ENCODE measurements at places on chromosomes 3 and 15.

- DNase-seq = peak; percentile 79
Observed at GRCh38 chr3:13346481-13347389, 73.4 kb downstream of the NUP210 start.

DNA sequence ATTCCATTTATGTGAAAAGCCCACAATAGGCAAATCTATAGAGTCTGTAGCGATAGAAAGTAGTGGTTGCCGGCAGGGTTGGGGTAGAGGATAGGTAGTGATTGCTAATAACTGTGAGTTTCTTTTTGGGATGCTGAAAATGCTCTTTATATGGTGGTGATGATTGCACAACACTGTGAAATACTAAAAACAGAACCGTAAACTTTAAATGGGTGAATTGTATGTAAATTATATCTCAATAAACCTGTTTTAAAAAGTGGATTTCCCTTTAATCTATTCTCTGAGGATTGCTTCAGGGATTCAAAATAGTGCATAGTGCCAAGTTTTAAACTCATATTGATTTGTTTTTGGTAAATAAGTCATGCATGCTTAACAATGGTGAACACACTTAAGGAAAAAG is 140.2 kb downstream of the LPP start:
- DNase-seq = no peak

DNA sequence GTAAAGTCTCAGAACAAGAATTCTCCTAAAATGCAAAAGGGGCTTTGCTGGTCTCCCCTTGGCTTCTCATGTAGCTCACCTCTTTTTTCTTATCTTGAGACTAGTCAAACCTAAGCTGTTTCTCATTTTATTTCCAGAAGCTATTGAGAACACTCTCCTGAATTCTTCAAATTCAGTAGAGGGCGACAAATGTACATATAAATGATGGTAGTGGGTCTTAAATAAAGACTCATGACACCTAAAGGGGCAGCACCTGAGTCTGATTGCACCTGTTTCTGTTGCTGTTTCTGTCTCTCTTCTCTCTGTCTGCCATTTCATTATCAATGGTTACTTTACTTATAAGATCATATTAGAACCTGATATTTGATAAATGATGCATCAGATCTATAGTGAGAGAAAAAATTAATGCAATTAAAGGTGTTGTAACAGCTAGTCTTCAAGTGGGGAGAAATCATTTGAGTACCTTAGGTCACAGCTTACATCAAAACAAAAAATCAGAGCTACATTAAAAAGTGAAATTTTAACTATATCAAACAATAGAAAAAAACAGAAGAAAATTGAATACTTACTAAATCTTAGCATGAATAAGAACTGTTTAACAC is 7.0 kb downstream of the ADIPOQ start:
- DNase-seq = peak; percentile 73

DNA sequence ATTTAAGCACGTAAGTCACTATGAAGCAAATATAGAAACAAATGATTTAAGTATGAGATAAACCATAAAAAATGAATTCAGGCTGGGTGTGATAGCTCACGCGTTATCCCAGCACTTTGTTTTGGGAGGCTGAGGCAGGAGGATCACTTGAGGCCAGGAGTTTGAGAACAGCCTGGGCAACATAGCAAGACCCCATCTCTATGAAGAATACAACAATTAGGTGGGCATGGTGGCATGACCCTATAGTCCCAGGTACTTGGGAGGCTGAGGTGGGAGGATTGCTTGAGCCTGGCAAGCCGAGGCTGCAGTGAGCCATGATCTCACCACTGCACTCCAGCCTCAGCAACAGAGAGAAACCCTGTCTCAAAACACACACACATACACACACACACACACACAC is 34.2 kb downstream of the TMCC1 start:
- DNase-seq = no peak

- no peak for DNase-seq
Observed at GRCh38 chr15:65028338-65028737, 1.1 kb downstream of the MTFMT start.

- no peak for DNase-seq
Observed at GRCh38 chr3:142858043-142858442, 30.8 kb downstream of the PCOLCE2 start.

DNA sequence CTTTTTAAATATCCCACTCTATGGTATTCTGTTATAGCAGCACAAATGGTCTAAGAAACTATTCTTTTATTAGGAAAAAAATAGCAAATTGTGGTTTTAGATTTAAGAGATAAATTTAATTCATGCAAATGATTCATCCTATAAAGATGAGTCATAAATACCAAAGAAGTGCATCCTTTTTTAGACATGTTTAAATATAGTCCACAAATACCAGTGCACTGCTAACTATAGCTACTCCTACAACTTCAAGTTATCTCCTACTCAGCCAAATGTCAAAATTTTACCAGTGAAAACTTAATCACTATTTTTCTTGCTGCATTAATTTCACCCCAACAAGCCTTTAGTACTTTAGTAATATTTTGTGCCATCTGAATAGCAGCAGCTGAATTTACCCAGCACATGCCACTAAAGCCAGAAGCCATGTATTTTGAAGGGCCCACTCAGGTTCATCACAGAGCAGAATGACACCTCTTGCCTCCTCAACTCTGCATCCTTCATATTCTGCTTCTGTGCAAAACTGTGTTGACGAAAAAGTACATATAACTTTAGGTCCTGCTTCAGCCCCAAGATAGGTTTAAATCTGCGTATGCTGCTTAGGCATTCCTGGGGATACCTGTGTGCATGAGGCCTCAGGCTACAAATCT is 24.9 kb downstream of the CX3CR1 start:
- no peak for DNase-seq

GRCh38 chr15:66623801-66624453 is 58.1 kb upstream of the LCTL start:
- no peak for DNase-seq

DNA sequence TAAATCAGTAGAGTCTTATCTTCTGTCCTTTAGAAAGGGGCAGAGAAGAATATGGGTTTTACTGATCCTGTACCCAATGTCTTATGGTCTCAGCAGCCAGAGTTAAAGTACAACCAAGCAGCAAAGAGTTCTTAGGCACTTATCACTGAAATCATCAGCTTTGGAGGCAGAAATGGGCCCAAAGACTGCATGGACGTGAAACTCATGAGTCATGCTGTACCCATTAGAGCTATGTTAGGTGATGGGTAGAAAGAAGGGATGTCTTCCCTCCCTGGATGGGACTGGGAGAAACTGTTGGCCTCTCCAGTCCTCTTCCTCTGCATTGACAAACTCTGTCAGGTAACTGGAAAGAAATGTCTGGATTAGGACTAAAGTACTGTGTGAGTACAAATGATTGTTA is 63.4 kb downstream of the EOMES start:
- DNase-seq = no peak

- no peak for DNase-seq
Observed at GRCh38 chr3:87359826-87360225, 83.4 kb upstream of the POU1F1 start.

DNA sequence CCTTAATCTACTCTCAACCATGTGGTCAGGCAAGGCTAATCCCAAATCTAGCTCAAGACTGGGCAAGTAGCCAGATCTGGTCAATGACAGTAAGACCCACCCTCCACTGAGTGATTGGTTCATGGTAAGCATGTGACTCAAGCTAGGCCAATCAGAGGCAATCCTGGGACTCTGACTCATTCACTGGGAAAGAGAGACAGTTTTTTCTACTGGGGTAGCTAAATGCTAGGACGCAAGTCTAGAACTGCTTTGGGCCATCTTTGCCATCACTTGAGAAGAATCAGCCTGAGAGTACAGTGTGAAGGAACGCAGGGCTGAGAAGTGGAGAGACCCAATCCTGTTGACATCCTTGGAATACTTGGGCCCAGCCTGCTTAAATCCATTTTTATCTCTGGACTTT is 9.4 kb upstream of the RAD18 start:
- no peak for DNase-seq

- DNase-seq = no peak
Observed at GRCh38 chr3:160061525-160061924, 72.9 kb downstream of the IL12A start.

GRCh38 chr15:98703126-98703685 is 54.9 kb downstream of the IGF1R start:
- DNase-seq = no peak

DNA sequence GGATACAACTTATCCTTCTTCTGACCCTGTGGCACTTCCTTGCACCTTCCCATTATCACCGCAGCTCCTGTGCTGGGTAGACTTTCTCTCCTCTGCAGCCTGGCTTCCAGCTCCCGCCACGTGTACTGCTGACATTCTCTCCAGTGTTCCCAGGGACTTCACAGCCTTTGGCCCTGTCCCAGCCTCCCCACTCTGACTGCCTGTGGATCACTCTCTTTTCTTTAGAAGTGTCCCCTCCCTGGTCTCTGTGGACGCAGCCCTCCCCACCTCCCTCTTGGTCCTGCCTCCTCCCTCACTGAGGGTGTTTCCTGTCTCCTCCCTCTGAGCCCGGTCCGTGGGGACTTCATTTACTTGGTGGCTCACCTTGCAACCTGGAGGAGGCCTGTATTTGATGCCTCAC is 17.4 kb downstream of the PDIA5 start:
- DNase-seq = no peak

GRCh38 chr15:90295270-90295648 is 29.8 kb downstream of the NGRN start:
- no peak for DNase-seq

- no peak for DNase-seq
Observed at GRCh38 chr3:55491296-55491816, 4.2 kb upstream of the WNT5A start.

DNA sequence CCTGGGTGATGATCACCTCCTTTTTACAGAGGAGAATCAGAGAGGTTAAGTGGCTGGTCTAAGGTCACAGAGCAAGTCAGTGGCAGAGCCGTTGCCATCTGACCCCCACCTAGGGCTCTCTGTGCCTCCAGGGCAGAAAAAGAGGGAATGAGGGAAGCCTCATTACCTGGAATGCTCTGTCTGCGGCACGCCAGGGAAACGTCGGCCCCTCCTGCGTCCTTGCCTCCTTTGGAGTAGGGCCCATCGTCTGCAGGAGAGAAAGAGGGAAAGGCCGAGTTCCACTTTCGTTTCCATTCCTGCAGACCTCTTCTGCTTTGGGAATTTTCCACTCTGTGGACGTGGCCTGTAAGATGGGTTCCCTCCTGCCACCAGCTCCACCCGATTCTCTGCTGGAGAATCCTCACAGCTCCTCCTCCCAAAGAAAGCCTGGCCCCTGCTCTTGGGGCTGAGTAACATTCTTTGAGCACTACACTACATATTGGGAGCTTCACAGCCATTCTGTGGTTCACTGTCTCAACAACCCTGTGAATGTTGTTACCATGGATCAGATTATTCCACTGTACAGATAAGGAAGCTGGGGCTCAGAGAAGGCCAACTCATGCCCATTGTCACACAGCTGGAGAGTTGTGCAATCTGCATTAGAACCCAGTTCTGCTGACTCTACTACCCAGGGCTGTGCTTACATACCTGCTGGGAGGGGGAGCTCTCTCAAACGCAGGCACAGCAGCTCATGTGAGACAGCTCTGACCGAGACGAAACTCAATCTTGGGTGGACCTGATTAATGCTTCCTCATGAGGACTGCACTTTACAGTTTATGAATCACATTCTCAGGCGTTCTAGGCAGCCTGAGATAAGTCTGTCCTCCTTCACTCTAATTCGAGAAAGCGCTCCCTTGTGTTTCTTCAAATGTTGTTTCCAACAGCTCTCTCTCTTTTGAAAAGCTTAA is 14.2 kb downstream of the GRIP2 start:
- no peak for DNase-seq

Data from CD4-positive, alpha-beta T cell treated with Interleukin-15 for 4 hours (primary cell).